Hematopoietic multipotent progenitor cell treated with erythropoietin and hydrocortisone succinate and interleukin-3 and kit ligand, for 15 days (in vitro differentiated cells): ENCODE measurements at places on chromosomes 3 and 15.

DNA sequence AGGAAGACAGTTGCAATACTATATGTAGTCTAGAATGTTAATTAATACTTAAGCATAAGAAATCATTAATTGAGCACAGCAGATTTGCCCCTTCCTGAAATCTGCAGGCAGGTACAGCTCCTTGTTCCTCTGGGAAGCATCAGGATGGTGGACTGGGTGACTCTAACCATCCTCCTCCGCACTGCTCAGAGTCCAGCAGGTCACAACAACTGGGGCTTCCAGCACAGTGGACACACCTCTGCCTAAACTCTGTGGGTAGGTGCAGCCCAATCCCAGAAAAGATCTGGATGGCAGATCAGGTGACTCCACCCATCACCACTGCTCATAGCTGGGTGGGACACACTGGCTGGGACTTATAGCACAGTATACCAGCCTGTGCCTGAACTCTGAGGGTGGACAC lies 189.9 kb upstream of the TMCO5A start:
- no peak for DNase-seq

DNA sequence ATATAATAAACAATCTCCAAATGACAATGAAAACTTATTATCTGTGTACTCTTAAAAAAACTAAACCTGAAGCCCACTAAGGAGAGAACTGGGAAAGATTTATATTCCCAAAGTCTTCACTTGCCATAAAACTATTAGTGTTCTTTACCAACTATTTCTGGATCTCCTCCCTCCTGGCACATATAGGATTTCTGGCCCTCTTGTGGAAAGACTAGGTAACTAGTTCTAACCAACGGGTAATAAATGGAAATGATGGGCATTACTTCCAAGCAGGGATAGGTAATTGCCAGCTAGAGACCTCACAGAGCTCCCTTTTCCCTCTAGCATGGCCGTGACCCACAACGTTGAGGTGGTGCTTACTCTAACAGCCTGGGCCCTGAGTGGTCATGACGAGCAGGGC lies 110.1 kb downstream of the DNAH12 start:
- DNase-seq, result no peak

GRCh38 chr15:91765660-91766059 lies 87.8 kb upstream of the SLCO3A1 start:
- DNase-seq, result no peak

- no peak for DNase-seq
Measured at GRCh38 chr3:60086811-60087210, 1037.0 kb upstream of the CFAP20DC start.

DNA sequence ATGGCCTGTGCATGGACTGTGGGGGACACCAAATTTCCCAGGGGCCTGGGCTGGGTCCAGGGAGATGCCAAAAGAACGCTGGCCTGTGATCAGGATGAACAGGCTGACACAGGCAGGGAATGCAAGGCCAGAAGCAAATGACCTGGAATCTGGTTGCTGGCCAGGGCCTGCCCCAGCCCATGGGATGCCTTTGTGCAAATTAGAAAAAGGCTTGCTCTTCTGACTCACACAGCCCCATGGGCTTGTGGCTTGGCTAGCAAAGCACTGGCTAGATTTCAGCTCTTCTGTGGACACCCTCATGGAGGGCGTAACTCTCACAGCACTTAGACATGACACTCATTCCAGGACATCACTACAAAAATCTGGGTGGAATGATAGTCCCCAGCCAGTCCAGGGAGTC lies 356.0 kb downstream of the SHQ1 start:
- no peak for DNase-seq

GRCh38 chr15:24878153-24878552 lies 76.6 kb upstream of the SNRPN start:
- no peak for DNase-seq

GRCh38 chr15:62513893-62514292 lies 348.8 kb upstream of the C2CD4B start:
- DNase-seq, result no peak

GRCh38 chr3:141266797-141267555 lies 35.4 kb downstream of the PXYLP1 start:
- DNase-seq, result no peak
